ENCODE measurements at places on chromosomes 1 and 21.

DNA sequence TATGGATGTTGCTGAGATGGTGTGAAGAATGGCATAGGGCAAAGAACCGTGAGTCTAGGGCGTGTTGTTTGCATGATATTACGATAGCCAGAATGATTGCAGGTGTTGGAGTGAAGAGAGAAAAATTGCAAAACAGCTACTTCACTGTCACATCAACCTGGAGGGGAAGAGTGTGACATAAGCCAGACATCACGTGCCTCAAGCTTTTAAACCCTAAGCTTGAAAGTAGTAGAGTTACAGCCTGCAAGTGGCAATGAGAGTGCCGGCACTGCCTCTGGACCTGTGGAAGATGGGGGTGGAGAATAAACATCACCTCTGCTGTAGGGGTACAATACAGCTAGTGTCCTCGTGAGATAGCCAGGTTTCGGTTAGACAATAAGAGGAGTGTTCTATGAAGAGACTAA lies 11.1 kb downstream of the EEIG2 start:
- DNase-seq = no peak

DNA sequence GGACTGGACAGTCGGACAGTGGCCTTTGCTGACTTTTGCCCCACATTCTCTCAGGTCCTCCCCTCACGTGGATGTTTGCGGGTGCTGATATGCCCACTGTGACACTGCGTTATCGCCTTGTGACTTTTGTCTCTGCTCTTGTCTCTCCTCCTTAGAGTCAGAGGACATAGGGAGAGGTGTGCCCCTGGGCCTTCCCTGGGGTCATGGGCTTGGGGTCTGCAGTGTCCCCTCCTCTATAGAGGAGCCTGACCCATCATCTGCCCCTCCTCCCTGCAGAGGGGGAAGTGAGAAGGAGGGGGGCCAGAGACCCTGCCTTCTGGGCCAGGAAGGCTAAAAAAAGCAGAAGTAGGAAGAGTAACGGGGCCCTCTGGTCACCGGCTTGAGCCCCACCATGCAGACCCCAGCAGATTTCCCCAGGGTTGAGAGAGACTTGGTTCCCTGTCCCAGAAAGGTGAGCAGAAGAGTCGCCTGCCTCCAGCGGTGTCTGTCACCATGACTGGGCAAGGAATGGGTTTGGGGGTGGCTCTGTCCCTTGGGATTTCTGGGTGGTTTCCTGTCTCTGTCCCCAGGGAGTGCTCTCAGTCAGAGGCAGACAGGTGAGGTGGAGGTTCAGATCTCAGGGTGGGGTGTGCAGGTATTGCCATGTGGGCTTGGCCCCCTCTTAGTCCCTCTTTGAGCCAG lies 13.3 kb downstream of the RPS6KA1 start:
- no peak for DNase-seq

DNA sequence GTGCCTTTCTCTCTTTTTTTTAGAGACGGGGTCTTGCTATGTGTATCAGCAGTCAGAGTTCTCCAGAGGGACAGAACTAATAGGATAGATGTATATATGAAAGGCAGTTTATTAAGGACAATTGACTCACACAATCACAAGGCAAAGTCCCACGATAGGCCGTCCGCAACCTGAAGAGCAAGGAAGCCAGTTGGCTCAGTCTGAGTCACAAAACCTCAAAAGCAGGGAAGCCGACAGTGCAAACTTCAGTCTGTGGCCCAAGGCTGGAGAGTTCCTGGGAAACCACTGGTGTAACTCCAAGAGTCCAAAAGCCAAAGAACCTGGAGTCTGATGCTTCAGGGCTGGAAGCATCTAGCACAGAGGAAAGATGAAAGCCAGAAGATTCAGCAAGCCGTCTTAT lies 16.3 kb upstream of the H3-3A start:
- no peak for DNase-seq

DNA sequence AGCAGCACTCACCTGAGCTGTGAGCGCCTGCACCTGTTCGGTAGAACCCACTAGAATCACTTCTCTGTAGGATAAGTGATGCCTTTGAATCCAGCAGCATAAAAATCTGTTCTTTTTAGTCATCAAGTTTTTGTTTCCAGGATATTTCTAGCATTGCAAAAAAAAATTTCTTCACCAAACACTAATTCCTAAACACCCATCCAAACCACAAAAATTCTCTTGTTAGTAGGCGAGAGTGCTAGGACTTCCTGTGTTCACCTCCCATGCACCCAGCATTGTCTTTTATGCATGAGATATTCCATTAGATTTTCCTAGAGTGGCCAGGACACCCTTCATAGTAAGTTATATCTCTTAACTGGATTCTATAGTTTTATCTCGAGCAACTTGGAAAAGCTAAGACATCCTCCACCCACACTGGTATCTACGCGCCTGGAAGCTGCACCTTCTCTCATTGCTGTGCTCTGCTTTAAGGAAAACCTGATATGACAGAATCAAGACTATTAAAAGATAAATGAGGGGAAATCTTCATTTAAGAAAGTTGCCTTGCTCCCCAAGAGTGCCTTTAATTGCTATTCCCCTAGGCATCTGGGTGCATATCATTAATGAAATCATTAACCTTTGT lies 12.3 kb downstream of the SERTAD4 start:
- no peak for DNase-seq

DNA sequence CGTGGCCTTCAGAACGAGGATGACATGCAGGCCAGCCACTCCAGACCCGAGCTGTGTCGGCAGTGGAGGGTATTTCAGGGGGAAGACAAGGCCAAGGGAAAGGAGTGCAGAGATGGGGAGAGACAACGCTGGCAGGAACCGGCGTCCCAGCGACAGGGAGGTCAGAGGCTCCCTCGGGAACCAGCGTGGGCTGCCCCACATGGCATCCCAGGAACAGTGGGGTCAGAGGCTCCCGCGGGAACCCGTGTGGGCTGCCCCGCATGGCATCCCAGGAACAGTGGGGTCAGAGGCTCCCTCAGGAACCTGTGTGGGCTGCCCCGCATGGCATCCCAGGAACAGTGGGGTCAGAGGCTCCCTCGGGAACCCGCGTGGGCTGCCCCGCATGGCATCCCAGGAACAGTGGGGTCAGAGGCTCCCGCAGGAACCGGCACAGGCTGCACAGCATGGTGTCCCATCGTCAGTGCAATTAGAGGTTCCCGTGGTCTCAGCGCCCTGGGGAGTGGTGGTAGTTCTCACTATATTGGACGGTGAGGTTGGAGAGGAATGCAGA lies 43.0 kb downstream of the SLC19A1 start:
- DNase-seq = no peak

DNA sequence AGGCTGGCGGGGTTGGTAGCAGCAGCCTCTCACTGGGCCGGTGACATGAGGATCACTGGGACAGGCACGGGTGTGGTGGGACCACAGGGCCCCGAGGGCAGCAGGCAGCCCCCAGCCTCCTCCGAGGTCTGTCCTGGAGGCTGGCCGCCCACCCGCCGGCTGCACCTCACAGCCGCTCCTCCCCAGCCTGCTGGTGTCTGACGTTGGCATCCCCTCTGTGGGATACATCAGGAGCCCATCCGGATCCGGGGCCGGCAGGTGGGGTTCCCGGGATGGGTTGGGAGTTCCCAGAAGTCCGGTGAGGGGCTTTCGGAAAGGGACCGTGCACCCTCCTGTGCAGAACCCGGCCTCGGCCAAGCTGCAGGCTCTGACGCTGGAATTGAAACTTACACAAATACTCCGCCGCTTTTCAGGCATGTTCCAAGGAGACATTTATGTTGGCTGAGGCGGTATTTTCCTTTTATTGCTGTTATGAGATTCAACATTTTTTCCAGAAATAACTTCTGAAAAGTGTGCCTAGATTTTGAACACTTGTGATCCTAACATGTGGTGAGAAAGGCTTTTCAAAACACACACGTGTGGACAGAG lies 142.1 kb upstream of the ARHGEF16 start:
- no peak for DNase-seq

DNA sequence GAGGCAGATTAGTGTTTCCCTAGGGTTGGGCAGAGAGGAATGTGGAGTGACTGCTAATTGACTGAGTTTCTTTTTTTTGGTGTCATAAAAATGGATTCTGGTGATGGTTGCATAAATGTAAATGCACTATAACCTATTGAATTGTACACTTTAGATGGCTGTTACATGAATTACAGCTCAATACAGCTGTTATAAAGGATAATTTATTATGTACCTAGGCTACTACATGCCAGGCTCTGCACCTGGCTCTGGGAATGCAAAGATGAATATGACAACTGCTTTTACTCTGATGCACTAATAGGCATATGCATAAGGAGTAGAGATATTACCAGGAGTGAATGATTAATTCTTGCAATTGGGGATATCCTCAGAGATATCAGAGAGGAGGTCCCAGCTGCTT lies 345.3 kb downstream of the PTBP2 start:
- DNase-seq = no peak

DNA sequence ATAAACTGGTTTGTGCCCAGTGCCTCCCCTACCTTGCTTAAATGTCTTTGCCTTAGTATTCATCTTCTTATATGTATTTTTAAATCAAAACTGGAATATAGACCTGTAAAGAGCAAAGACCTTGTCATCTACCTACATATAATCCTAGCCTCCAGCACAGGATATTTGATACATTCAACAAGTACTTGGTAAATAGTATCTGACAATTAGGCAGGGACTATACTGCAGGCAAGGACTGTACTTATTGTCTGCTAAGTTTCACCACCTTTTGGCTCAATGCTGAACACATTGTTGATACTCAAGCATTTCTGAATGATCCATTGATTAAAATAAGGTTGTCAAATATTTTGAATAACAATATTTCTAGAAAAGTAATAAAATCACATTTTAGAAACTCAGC lies 96.4 kb downstream of the PKN2 start:
- DNase-seq = no peak

GRCh38 chr21:31772674-31773555 lies 41.0 kb upstream of the SCAF4 start:
- no peak for DNase-seq

GRCh38 chr1:212485913-212486618 lies 53.3 kb downstream of the NENF start:
- no peak for DNase-seq

DNA sequence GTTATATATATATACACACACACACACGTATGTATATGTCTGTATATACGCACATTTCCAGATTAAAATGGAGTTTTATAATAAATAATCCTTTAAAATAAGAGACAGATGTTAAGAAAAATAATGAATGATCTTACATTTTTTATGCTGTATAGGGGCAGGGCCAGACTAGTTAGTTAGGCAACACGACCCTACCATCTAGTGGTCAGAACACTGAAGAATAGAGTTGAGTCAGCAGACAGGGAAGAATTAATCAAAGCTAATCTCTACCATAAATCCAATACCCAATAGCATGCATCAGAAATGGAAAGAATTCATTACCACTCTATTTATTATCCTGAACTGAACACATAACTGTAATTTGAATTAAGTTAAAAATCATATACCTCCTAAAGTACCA lies 156.7 kb downstream of the BRINP3 start:
- DNase-seq = no peak

- DNase-seq = no peak
Observed at GRCh38 chr1:58902830-58903513, 119.1 kb upstream of the JUN start.

- no peak for DNase-seq
Observed at GRCh38 chr1:226781937-226782609, 43.0 kb upstream of the ITPKB start.

DNA sequence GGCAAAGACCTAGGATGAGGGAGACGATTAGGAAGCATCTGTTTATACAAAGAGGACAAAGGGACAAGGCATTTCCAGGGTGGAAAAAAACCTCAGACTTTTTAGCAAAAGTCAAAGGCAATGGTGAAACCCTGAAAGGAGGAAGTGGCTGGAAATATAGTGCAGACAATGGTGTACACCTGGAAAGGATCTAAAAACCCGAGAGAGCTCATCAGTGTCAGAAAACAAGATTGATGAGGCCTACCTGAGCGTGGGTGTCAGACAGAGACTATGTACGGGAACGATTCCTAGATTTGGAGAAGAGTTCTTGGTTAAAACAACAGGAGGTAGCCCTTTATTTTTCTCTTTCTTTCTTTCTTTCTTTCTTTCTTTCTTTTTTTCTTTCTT lies 68.8 kb upstream of the HUNK start:
- no peak for DNase-seq

DNA sequence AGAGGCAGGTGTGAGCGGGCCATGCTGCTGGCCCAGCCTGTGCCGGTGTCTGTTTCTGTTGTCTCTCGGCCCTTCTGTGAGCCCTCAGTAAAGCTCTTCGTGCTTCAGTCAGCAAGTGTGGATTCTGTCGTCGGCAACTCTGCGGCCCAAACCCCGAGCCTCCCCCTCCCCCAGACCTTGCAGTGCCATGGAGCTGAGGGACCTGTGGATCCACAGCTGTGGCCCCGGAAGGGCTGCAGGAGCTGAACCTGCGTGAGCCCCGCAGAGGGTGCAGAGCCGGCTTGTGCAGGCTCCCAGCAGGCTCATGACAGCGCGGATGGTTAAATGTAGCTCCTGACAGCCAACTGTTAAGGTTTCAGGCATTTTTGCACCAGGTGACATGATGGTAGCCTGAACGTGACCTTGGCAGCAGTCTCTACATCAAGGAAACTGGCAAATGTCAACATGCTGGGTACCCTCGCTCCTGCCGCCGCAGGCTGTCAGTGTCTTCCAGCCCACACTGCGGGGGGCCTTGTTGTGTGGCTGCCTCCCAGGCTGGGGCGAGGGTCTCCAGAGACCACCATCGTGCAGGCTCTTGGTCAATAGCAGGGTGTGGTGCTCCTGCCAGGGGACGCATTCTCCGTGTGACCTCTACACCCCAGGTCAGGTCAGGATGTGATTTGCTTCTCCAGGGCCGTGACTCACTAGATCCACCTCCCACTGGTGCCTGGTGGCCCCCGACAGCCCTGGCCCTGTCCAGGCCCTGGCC lies 7.0 kb downstream of the LRRC3 start:
- DNase-seq = no peak

- DNase-seq = no peak
Observed at GRCh38 chr1:20885121-20885520, 98.0 kb upstream of the HP1BP3 start.

Data from nucleus accumbens (tissue), 56 donors.